ENCODE measurements at places on chromosomes 5 and 9.
A peak's percentile ranks its signal among the peaks of the same experiment; 100 is the strongest.

GRCh38 chr5:137714494-137714893 lies 21.4 kb downstream of the KLHL3 start:
- no peak for DNase-seq

- DNase-seq = no peak
Measured at GRCh38 chr9:80222466-80223169, 650.9 kb downstream of the TLE4 start.

GRCh38 chr5:34811706-34812105 lies 27.3 kb upstream of the TTC23L start:
- DNase-seq = no peak

GRCh38 chr5:1509346-1510085 lies 14.2 kb downstream of the LPCAT1 start:
- no peak for DNase-seq

DNA sequence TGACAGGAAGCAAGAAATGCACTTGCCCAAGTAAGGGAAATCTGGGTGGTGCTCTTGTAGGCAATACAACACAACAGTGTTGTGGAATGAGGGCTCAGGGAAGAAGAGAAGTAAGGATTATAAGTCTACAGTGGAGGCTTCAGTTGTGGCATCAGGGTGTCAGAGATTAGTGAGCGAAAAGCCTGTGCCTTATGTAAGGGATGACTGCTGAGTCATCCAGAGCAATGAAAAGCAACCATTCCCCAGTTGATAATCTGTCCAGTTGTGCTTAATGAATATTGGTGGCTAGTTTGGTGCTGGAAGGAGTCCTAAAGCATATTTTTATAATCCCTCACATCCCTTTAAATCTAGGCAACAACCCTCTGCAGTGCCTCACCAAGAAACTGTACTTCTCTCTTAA lies 42.0 kb downstream of the FBXO38 start:
- no peak for DNase-seq

DNA sequence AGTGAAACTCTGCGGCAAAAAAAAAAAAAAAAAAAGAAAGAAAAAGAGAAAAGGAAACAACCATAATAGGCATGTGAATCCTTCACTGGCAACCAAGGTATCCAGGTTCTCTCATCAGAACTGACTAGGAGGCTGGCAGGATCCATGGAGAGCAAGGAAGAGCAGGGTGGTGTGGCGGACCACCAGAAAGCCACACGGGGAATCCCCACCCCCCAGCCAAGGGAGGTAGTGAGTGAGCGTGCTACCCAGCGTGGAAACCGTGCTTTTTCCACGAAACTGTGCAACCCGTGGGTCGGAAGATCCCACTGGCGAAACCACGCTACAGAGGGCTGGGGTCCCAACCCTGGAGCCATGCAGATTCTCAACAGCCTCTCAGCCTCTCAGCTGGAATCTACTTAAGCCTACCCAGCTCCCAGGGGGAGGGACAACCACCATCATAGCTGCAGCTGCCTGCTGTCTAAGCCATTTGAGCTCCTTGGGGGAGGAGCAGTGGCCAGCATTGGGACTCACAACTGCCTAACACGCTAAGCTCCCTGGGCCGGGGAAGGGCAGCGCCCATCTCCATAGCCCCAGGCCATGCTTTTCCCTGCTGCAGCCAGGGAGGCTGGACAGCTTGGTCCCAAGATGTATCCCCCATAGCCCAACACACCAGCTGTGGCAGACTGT lies 91.6 kb downstream of the PRELID2 start:
- DNase-seq = no peak

DNA sequence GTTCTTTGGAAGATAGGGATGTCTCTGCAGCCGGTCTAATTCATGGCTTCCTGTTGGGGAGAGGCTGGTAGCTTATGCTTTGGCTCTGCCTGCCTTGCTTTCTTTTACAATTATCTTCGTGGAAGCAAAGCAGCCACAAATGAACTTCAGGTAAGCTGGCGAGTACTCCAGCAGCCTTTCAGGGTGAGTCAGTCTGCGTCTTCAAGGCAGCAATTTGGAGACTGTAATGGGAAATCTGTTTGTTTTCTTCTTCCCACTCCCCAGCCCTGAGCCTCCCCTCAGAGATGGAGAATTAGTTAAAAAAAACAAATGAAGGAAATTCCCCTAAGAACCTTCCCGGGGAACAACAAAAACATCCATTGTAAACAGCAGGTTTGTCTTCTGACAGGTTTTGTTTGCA lies 100.1 kb downstream of the PSAT1 start:
- DNase-seq = no peak

DNA sequence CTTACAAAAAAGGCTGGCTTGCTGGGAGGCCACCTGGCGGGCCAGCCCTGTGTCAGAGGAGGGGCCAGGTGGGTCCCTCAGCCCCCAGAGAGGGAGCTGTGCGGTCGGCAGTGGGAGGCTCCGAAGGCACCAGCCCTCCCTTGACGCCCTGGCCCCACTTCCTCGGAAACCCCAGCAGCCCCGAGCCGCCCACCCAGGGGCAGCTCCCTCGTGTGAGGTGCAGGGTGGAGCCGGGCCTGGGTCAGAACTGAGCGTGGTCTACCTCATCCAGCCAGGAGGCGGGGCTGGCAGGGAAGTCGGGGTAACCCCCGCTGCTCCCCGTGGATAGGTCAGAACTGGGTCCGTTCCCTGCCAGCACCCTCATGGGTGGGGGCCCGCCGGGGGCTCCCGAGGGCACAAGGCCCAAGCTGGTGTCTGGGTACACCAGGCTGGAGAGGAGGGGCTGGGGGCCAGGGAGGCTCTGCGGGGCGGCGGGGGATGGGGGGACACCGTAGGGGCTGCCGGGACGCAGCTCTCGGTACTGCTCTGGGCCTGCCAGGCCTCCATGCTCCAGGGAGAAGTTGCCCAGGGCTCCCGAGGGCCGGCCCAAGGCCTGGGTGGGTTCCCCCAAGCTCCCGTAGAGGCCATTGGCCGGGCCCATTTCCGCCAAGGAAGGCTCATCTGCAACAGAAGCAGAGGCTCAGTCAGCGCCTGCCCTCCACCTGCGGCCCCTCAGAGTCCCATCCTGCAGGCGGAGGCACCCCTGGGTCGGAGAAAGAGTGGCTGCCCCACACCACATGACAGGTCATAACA lies 7.6 kb downstream of the LHX3 start:
- no peak for DNase-seq

DNA sequence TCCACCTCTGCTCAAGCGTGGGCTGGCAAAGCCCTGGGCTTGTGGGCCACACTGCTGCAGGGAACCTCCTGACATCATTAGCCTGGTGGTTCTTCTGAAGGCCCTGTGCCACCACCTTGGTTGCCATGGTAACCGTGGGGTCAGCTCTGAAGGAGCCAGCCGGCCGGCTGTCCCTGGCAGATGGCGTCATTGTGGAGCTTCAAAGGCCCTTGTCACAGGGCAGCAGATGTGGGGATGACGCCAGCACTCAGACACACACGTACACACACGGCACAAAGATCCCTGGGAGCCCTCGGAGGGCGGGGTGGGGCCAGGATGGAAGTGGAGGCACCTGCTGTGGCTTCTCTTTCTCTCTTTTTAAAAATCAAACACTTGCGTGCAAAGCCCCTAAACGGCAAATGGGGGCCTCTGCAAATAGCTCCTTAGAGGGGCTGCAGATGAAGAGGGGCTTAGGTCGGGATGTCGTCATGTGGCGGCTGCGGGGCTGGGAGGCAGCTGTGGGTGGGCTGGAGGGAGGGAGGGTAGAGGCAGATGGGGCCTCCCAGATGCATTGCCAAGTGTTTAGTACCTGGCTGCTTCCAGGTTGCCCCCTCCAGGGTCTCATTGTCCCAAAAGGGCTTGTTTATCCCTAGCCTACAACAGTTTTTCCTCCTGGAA lies 19.5 kb upstream of the RPL26L1 start:
- DNase-seq = no peak

- DNase-seq = no peak
Measured at GRCh38 chr5:31819926-31820516, 181.1 kb downstream of the PDZD2 start.

DNA sequence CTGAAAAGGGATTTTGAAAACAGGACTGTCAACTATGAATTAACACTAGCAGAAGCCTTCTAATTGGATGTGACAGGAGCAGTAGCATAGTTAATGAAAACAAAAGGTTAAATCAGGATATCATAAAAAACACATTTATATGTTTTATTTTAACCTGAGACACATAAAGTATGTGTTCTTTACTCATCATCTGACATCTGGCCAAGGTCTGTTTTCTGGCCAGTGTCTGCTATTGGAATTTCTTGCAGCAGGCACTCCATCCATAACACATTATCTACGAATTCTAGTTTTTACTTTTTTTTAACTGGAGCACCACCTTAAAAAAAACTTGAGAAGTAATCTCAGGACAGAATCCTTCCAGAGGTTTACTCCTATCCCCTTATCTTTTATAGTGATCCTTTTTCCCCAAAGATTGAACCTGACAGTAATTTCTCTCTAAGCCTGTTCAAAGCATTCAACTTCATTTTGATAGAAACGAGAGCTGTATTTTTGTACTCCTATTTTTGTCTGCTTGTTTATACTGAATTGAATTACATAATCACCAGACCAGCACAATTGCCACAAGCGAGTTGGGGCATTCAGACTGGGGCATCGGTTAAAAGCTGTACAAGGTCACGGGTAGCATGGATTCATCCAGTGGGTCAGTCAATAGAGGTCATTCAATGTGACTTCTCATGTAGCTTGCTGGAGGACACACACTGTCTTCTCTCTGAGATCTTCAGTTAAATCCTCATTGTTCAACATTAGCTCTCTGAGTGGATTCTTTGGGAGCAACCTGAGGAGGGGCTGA lies 205.6 kb upstream of the CLINT1 start:
- DNase-seq = no peak

DNA sequence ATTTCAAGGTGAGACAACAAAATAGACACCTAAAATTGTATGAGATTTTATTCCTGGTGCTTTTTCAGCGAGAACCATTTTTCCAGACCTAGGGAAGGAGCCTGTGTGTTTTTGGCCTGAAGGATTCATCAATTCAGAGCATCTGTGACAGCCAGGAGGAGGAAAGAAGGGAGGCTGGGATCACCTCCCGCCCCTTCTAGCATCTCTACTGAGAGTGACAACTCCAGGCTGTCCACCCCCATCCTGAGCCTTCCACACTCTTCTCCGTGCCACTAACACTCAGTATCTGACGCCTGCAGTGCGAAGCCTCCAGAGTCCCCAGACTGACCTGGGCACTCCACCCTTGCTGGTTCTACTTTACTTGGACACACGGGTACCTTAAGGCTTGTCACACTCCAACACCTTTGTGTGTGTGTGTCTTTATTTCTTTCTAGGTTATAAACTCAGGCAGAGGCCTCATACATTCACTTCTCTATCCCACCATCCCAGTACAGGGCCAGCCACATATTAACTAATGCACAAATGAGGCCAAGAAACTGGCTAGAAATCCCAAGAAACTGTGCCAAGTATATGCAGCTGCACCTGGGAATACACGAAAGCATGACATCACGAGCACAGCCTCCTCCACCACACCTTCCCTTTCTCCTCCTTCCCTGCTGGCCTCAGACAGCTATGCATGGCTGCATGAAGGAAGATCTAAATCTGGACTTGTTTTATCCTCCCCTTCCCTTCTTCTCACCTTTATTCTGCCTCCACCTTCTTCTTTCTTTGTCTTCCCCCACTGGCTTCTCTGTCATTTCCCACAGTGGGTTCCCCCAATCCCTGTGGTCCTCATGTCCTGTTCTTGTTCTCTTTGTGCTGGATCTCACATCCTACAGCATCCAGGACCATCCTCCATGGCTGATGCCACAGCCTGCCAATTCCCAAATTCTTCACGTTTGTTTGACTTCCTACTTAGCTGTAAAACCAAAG lies 16.0 kb downstream of the S1PR3 start:
- no peak for DNase-seq

DNA sequence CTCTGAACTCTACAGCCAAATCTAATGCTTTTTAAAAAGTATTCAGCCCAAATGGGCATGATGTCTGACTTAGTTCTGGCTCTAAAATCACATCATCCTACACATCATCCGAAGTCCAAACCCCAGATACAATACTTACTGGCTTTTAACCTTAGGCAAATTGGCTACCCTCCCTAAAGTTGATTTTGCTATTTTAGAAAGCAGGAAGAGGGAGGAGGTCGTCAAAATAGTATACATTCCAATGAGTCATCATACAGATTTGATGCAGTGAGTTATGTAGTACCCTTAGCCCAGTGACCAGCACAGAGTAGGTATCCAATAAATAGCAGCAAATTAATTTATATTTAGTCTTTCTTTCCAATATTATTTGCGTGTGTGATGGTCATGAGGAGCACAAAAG lies 582.0 kb upstream of the TUSC1 start:
- DNase-seq = no peak

- DNase-seq = no peak
Measured at GRCh38 chr5:117860550-117860949, 1127.8 kb downstream of the DTWD2 start.

GRCh38 chr9:124507880-124508423 lies 753 bp upstream of the NR5A1 start:
- no peak for DNase-seq

GRCh38 chr5:139644001-139644456 lies 4.1 kb upstream of the CXXC5 start:
- no peak for DNase-seq

GRCh38 chr9:69121155-69122081 lies 52.7 kb upstream of the TJP2 start:
- DNase-seq = peak; percentile 65

DNA sequence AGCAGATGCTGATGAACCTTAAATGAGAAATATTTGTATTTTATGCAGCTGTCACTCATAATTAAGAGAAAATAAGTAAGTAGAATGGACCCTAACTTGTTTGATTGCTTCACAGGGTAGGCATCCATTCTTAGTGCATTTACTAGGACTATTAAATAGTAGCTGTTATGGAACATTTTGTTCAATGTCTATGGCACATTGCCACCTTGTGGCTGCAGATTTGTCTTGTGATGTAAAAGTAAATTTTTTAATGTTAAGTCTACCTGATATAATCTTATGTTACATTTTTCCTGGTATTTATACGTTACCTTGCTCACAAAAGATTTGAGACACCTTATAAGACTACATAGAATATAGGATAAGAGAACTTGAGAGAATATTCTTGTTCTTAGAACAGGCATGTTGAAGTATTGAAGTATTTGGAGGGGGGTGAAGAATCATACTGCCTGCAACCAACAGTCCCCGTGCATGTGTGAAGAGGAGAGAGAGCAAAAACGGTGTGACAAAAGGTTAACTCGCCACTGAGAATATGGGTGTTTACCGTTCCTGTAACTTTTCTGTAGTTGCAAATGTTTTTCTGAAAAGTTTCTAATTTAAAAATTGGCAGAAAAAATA lies 161.1 kb downstream of the MAST4 start:
- DNase-seq = no peak

Data from activated CD8-positive, alpha-beta memory T cell treated with anti-CD3 and anti-CD28 coated beads, Interleukin-2, amount 50 U/mL, for 48 hours (primary cell).